Adrenal gland (tissue), 19 donors: ENCODE measurements at places on chromosomes 7 and 10.

- H3K27me3 ChIP-seq, result no peaks in the 10 kb centered on the region
- no peaks in the 10 kb centered on the region for H3K4me1 ChIP-seq
- no peaks in the 10 kb centered on the region for H3K36me3 ChIP-seq
- no peak for DNase-seq
- H3K27ac ChIP-seq, result no peak overlapping the region
Observed at GRCh38 chr10:76649723-76650127, 987.9 kb downstream of the KCNMA1 start.

- H3K4me1 ChIP-seq, result no peaks in the 10 kb centered on the region
- no peak overlapping the region for H3K4me3 ChIP-seq
- H3K27me3 ChIP-seq, result no peaks in the 10 kb centered on the region
- H3K27ac ChIP-seq, result no peak overlapping the region
Observed at GRCh38 chr10:93630625-93631557, 18.6 kb downstream of the PDE6C start.

GRCh38 chr7:96253441-96253840, 68.5 kb downstream of the SLC25A13 start:
- no peak for DNase-seq
- H3K27ac ChIP-seq, result no peak overlapping the region
- no peaks in the 10 kb centered on the region for H3K27me3 ChIP-seq
- no peaks in the 10 kb centered on the region for H3K36me3 ChIP-seq

DNA sequence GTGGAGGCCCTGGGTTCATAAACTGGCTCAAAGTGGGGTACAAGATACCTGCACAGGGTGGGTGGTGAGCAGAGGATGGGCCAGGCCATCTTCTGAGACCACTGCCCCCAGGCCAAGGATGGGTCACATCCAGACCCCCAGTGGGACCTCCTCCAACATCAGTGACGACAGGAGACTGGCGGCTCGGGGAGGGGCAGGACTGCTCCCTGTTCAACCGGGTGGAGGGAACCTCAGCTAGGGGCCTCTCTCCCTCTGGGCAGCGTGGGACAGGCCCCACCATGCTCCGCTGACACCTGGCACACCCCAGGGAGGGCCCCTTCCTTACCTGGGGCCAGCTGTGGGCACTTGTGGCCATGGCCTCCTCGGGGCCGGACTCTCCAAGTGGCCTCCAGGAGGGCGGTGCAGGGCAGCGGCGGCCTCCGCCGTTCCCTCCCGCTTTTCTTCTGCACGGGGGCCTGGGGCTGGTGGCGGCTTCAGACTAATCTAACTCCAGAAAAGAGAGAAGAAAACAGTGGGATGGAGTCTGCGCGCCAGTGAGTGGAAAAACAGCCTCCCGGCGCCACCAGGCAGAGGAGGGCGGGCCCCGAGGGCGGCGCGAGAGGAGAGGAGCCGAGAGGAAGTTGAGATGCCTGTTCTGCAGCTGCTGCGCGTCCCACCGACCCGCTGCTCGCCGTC, at the start of gene CALHM2:
CALHM2 (minus strand) TSS at position 540 of the 675 bp plus-strand sequence. CDS start 2,429 bp downstream, outside the sequence.
- H3K4me1 ChIP-seq, result peaks cover 47% of the 10 kb centered on the region
- no peaks in the 10 kb centered on the region for H3K27me3 ChIP-seq
- peak within 1 kb of the TSS; percentile 59 for H3K27ac ChIP-seq
- DNase-seq, result peak; percentile 68
- H3K4me3 ChIP-seq, result peak within 1 kb of the TSS; percentile 50

- no peaks in the 10 kb centered on the region for H3K27me3 ChIP-seq
- H3K36me3 ChIP-seq, result no peaks in the 10 kb centered on the region
- H3K4me3 ChIP-seq, result no peak overlapping the region
- no peak for DNase-seq
- no peaks in the 10 kb centered on the region for H3K4me1 ChIP-seq
- peak overlapping the region; percentile 69 for H3K27ac ChIP-seq
Observed at GRCh38 chr10:69088471-69088769, 517 bp downstream of the SRGN start.

- no peak overlapping the region for H3K27ac ChIP-seq
- H3K36me3 ChIP-seq, result no peaks in the 10 kb centered on the region
- H3K27me3 ChIP-seq, result no peaks in the 10 kb centered on the region
- no peak overlapping the region for H3K4me3 ChIP-seq
- DNase-seq, result no peak
- H3K4me1 ChIP-seq, result peaks cover 15% of the 10 kb centered on the region
Observed at GRCh38 chr7:17552952-17553351, 254.5 kb downstream of the AHR start.

DNA sequence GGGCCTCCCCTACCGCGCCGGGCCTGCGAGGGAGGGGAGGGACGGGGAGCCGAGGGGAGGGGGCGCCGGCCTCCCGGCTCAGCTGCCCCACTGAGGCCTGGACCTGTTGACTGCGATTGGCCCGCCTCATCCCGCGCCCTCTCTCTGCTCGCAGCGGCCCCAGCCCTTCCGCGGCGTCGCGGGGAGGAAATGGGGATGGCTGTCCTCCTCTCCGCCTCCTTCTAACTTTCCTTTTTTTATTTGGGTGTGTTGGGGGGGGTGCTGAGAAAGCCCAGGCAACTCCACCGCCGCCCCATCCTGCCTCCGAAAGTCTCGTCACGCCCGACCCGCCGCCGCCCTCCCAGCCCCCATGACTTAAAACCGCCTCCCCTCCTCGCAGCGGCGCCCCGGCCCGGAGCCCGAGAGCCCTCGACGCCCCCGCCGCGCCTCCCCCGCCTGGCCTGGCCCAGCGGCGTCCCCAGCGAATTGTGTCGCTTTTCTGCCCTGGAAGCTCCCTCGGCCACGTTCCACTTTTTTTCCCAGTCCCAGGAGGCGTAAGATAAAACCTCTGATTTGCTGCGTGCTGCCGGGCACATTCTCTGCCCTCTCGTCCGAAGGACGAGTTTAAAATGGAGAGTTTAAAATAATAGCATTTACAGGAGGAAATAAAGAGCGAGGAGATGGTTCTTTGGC, 842 bp upstream of the SKIDA1 start:
- peak overlapping the region; percentile 70 for H3K4me3 ChIP-seq
- H3K4me1 ChIP-seq, result peaks cover 35% of the 10 kb centered on the region
- no peaks in the 10 kb centered on the region for H3K36me3 ChIP-seq
- H3K27me3 ChIP-seq, result no peaks in the 10 kb centered on the region

- no peaks in the 10 kb centered on the region for H3K27me3 ChIP-seq
- no peaks in the 10 kb centered on the region for H3K4me1 ChIP-seq
- no peak overlapping the region for H3K27ac ChIP-seq
- H3K4me3 ChIP-seq, result no peak overlapping the region
- peaks cover 10% of the 10 kb centered on the region for H3K36me3 ChIP-seq
- DNase-seq, result no peak
Observed at GRCh38 chr10:49831352-49832035, 69.4 kb upstream of the OGDHL start.
